ENCODE measurements at places on chromosomes 2 and 18.

DNA sequence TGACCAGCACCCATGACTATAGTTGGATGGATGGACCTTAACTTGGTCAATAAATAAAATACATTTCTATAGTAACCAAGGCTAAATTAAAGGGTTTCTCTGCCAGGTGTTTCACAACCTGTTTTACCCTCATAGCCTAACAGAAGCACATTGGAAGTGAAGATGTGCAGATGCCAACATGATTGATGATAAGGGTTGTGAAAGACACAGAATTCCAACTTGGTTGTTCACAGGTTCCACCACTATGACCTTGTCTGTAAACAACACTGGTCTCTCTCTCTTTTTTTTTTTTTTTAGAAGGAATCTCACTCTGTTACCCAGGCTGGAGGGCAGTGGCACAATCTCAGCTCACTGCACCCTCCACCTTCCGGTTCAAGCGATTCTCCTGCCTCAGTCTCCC lies 37.5 kb upstream of the PTH2R start:
- DNase-seq, result no peak

DNA sequence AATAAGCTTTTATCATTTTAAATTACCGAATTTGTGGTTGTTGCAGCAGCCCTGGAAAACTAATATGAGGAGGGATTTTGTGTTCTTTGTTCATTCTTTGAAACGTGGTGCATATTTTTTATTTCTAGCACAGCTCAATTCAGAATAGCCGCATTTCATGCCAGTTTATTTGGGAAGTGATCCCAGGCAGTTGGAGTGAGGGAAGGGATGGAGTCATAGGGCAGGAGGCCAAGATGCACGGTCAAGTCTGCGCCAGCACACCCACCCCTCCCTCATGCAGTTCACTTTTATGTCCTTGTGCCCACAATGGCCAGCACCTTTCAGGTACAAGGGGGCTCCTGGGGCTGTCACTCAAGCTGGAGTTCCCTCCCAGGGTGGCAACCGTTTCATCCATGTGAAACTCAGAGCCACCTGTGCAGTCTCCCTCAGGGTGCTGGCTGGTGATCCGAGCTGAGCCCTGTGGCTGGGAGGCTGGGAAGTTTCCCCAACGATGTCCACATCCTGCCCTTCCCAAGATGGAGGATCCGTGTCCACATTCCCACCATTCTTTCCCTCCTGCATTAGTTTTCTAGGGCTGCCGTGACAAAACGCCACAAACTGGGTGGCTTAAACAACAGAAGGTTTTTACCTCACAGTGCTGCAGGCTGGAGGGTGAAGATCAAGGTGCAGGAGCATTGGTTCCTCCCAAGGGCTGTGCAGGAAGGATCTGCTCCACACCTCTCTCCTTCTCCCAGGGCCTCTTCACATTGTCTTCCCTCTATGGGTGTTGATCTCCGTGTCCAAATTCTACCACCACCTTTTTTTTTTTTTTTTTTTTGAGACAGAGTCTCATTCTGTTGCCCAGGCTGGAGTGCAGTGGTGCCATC lies 68.5 kb upstream of the ITGA6 start:
- no peak for DNase-seq

DNA sequence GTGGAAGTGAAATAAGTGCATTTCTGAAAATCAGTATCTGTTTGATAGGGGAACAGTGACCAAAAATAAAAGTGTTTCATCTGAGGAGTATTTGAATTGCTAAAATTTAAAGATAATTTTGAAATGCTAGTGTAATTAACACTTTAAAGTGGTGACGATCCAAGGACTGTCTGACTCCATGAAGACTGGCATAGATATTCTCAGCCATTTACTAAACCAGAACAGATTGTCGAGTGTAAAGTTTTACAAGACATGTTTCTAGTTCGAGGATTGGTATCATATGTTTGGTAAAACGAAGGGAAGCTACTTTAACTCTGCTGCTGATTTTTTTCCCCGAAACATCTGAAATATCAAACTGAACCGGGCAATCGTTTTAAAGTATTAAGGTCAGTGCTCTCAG lies 417.9 kb downstream of the EPHA4 start:
- no peak for DNase-seq

DNA sequence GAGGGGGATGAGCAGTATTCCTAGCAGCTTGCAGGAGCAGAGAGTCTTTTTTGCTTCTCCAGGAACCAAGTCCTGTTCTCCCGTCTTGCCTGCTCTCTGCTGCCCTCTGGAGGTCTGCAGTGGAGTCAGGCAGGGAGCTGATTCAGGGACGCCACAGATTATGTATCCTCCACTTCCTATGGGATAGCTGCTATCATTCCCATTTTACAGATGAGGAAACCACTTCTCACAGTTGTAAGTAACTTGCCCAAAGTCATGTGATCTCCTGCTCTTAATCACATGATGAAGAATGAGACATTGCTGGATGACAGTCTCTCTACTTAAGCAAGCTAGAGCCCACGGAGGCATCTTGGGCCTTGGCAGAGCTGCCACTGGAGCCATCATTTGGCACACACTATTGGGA lies 8.3 kb downstream of the SLC4A5 start:
- DNase-seq, result peak; percentile 19

DNA sequence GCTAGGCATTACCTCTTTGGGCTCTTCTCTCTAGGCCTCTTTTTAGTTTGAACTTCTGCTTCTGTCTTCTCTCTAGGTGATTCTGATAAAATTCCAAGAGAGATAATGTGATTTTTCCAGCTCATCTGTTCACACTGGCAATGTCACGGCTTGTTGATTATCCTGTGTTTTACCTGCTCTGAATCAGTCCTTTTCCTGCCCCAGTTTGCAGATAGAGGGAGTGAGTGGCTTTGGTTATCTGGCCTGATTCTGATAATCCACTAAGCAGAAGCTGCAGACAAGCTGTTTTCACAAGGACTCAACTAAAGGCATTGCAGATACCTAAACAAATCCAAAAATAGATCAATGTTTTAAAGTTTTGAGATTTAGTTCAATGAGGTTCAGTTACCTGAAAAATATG lies 111.9 kb downstream of the DCC start:
- DNase-seq, result no peak

DNA sequence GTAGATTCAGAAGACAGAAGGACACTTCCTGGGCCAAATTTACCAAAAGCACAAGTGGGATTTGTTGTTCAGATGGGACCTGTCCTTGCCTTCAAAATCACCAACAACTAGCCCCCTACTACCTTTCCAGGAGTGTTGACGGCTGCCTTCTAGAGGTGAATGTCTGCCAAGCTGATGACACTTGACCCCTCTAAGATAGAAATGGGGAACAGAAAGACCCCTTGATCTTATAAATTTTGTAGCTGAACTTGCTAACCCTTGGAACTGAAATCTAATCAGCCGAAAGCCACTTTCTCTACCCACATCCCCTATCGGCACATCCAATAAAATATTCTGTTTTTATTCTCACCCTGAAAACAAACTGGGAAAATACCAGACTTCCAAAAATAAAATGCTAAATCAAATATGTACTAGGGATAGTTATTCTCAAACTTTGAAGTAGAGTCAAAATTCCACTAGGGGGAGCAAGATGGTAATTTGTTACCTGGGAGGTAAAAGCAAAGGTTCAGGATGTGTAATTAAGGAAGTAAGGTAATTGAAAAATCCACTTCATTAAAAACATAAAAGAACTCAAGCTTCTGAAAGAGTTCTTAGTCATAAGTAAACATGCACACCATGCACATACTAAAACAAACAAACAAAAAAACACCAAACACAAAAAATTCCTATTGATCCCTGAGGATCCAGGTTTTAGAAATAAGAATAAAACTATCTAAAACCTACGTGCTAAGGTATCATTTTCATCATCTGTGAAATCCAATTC lies 119.2 kb downstream of the ANKRD44 start:
- no peak for DNase-seq

Measured in GM04503 (cell line).